ENCODE measurements at places on chromosomes 12 and 14.

GRCh38 chr14:72104011-72104613, 171.9 kb downstream of the RGS6 start:
- no peak for DNase-seq

DNA sequence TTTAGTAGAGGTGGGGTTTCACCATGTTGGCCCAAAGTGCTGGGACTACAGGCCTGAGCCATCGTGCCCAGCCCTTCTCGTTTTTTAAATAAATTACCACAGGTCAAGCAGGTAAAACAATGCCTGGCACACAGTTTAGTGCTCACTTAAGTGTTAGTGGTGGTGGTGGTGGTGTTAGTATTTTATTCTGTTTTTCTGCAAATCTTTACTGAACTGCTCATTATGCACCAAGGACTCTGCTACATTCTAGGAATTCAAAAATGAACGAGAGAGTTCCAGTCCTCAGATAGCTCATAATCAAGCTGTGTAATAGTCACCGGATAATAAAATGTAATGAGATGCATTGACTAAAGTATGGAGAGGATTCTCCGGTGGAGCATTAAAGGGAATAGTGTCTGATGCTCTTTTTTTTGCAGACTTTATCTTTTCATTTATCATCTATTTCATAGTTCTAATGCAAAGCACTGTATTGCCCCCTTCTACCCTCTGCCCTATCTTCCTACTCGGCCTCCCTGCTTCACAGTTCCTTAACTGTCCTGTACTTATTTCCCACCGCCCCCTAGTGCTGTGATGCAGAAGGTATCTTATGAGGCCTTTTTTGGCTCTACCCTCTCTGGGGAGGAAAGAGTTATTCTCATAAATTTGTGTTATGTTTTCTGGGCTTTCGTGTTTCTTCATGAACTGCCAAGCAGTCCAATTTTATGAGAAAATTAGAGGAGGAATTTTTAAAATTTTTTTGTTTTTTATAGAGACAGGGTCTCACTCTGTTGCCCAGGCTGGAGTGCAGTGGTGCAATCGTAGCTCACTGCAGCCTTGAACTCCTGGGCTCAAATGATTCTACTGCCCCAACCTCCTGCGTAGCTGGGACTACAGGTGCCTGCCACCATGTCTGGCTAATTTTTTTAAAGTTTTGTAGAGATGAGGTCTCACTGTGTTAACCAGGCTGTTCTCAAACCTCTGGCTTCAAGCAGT, 1.0 kb downstream of the ITFG2 start:
- peak; percentile 68 for DNase-seq

GRCh38 chr12:88623777-88624548, 43.7 kb upstream of the KITLG start:
- DNase-seq = no peak

DNA sequence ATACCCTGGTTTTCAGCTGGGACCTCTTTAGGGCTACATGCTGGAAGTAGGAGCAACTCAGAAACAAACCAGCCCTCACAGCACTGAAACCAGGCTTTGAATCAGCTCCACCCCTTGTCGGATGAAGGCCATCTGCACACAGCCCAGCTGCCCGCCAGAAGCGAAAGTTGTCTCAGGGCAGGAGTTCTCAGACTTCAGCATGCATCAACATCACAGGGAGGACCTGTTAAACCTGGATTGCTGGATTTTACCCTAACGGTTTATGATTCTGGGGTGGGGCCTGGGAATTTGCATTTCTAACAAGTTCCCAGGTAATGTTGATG, 10.9 kb downstream of the SYNDIG1L start:
- DNase-seq = no peak

- DNase-seq = no peak
Observed at GRCh38 chr12:105198961-105199360, 37.0 kb downstream of the APPL2 start.

DNA sequence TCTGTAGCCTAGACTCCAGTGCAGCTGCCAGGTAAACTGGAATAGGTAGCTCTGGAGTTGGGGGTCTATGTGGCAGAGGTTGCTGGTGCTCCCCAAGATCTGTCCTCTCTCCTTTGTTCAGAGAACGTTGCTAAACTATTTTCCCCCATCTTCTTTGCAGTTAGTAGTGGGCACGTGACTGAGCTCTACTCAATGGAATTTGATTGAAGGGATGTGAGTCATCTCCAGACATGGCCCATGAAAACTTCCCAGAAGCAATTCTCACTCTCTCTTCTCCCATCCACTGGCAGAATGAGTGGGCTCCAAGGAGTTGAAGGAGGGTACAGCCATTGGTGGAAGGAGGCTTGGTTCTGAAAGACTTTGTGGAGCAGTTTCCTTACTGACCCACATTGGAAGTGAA, 44.0 kb downstream of the PAH start:
- DNase-seq = no peak
